Neuronal stem cell (in vitro differentiated cells): ENCODE measurements at places on chromosomes 2 and 18.

DNA sequence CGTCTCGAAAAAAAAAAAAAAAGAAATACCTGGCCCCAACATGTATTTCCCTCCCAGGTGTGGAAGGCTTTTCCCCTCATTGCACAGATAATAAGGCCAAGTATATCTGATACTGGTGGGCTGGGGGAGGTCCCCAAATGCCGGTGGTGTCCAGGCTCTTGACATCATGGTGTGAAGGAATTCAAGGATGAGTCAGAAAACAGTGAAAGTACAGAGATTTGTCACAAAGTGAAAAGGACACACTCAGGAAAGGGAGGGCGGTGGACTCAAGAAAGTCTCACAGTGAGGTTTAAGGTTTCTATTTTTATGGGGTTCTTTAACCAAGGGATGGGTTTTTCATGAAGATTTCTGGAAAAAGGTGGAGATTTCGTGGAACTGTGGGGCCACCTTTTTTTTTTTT, 37.8 kb upstream of the FZD5 start:
- DNase-seq, result no peak

DNA sequence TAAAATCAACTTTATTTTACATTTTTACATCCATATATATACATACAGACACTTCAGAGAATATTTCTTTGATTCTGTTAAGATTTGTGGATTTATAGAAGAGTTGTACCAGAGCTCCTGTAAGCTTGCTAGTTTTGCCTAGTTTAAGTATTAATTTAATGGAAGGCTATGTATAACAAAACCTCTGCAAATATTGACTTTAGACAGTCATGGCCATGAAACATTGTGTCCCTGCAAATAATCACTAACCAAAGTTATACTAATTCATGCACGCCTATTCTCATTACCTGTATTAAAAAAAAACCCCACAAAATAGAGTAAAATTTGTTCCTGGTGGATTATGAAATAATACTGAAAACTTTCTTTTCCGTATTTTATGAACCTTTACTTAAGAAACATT, 379.3 kb downstream of the CTNNA2 start:
- no peak for DNase-seq

GRCh38 chr2:171702781-171703556, 15.7 kb downstream of the DYNC1I2 start:
- no peak for DNase-seq

GRCh38 chr2:231613331-231613662, 20.6 kb downstream of the TEX44 start:
- DNase-seq, result no peak

DNA sequence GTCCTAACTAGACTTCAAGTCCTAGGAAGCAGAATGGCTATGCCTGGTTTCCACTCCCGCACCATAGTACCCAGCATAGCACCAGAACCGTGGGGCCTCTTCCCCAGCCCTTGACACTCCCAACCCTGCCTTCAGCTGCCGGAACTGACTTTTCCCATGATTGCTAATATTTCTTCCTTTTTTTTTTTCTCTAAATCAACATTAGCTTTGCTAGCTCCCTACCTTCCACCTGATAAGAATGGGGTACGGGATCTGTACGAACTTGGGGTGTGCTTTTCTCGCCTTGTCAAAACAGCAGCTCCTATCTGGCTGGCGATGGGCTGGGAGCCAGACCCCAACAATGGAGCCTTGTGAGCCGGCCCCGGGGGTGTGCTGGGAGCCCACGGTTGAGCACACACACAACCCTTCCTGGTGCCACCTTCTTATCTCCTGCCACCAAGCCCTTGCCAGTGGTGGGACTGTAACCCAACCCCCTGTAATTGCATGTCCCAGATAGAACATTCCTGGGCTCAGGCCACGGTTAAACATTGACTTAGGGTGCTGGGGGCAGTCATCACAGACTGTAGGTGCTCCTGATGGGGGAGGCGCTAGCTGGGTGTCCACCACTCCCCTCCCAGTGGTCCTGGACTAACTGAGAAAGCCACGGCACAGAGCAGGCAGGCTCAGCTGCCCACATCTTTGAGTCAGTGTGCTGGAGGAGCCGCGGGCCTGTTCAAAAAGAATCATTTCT, 213.0 kb upstream of the HAAO start:
- no peak for DNase-seq

- no peak for DNase-seq
Observed at GRCh38 chr2:52611759-52612158, 1155.8 kb upstream of the CHAC2 start.

DNA sequence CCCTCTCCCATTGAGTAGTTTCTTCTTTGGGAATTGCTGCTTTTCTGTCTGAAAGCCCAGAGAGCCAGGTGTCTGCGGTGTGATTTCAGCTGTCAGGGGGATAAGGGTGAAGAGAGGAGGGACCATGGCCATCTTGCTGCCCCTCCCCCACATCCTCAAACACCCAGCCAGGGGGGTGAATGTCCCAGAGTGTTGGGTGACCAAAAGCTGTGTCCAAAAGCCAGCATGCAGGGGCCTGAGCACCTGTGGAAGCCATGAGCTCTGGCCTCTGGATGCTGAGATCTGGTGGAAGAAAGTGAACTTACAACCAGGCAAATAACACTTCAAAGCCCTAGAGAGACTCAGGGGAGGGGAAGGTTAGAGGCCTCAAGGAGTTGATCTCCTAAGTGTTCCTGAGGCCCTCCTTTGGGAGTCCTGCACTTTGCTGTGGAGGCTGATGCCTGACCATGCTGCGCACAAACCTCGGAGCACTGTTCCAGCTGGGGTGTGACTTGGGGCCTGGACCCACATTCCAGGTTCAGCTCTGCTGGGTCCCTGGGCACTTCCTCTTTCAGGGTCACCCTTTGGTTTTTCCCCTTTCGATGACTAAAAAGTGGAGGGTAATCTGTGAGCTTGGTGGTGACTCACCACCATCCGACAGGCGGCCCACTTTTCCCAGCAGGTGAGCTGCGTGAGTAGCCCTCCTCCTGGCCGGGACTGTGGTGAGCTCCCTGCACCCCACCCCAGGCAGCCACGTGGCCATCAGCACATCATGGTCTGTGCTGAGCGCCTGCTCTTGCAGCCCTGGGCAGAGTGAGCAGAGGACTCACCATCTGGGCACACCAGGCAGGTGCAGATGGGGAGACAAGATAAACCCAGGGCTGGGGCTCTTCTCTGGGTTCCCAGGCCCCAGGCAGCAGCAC, 66.8 kb upstream of the FOSL2 start:
- DNase-seq, result no peak

GRCh38 chr2:228282376-228282775, 100.9 kb upstream of the SPHKAP start:
- no peak for DNase-seq

- no peak for DNase-seq
Observed at GRCh38 chr2:236794176-236794957, 224.7 kb downstream of the ACKR3 start.

DNA sequence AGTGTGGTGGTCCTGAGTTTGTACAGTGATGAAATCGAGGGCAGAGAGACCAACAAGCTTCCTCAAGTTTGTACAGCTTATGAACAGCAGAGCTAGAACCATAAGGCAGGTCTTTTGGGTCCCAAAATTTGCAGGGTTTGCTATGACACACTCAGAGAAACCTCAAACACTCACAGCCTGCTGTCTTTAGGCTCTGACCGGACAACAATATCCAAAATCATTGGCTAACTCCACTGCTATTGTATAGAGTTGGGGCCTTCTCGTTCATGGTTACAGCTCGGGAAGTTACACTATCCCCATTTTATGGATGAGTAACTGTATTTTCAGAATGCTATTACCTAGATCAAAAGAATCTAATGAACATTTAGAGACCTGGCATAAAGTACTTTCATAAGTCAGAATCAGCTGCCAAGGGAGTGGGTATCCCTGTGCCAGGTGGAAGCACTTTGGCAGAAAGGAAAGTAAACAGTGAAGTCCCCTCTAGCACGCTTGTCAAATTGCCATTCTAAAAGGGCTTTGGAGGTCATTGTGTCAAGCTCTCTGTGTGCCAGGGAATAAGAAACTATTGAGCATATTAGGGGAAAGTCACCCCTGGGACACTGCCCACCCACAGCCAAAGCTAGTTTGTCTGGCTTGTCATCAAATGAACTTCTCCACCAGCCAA, 331.8 kb downstream of the ALK start:
- no peak for DNase-seq

GRCh38 chr18:3611313-3612090, 161.5 kb downstream of the TGIF1 start:
- no peak for DNase-seq

DNA sequence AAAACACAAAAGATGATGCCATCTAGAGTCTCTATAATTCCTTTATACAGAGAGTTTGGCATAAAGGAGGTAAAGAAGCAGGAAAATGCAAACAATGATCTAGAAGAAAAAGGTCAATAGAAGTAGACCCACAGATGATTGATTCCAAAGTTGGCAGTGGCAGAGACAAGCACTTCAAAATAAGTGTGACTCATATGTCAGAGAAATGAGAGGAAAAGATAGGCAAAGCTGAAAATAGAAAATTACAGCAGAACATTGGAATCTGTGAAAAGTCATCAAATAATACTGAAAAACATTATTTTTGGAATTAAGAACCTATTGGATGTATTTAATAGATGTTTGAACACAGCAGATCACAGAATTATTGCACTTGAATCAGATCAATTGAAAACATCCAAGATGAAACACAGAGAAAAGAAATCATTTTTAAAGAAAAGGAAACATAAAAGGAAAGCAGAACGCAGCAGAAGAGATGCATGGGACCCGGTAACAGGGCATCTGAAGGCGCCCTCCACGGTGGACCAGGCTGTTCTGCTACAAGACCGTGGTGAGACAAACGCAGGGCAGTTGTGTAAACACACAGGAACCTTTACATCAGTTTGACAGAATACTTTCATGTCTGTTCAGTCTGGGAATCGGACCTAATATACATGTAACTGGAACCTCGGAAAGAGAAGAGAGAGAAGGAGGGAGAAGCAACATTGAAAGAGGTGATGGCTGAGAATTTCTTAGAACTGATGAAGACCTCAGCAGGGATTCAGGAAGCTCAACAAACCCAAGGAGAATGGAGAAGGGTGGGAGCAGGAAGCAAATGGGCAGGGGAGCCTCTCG, 74.6 kb upstream of the GPC1 start:
- no peak for DNase-seq

- no peak for DNase-seq
Observed at GRCh38 chr18:55585920-55586561, 2.0 kb downstream of the TCF4 start.

DNA sequence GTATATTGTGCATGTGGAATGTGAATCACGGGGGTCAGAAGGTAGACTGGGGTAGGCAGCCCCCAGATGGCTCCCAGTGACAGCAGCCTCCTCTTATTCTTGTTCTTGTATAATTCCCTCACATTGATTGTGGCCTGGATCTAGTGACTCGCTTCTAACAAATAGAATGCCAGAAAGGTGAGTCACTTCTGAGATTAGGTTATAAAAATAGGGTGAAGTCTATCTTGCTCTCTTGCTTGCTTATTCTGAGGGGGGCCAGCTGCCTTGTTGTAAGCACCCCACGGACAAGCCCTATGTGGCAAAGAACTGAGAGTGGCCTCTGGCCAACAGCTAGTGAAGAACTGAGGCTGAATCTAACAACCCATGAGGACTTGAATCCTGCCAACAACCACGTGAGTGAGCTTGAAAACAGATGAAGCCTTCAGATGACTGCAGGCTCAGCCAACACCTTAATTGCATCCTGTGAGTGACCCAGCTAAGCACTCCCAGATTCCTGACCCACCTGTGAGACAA, 15.6 kb upstream of the RMND5A start:
- DNase-seq, result no peak

DNA sequence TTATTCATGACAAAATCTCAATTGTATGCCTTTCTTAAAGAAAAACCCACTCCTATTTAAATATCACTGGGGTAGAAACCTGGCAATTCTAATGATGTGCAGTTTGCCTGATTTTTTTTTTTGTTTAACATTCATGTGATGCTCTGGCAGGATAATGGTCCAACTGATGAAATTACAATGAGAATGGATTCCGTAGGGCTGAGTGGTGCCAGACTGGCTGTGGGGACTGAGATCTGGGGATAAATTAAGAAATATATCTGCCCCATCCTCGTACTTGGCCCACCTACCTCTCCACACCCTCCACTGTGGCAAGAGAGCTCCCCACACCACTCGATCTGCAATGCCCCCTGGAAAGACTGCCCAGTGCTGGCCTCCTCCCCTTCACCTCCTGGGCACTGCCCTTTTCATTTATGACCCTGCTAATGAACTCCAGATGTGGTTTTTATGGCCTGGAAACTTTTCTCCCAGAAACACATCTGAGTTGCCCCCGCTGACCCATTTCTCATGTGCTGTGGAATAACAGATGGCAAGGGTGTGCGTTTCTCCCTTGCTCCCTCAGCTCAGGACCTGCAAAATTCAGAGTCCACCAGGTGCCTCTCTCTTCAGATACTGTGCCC, 33.0 kb upstream of the RPL37A start:
- DNase-seq, result no peak

- no peak for DNase-seq
Observed at GRCh38 chr2:65017335-65017734, 28.1 kb downstream of the SLC1A4 start.

DNA sequence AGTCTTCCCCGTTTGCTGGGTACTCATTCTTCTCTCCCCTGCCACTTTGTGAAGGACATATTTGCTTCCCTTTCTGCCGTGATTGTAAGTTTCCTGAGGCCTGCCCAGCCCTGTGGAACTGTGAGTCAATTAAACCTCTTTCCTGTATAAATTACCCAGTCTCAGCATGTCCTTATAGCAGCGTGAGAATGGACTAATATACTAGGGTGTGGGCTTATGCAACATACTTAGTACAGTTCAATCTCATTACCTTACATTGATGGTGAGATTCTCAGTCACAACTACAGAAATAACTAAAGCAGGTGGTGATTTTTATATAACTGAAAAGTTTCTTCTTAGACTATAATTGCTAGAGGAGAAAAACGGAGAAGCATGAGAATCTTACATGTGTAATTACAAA, 237.9 kb upstream of the MMADHC start:
- DNase-seq, result no peak

DNA sequence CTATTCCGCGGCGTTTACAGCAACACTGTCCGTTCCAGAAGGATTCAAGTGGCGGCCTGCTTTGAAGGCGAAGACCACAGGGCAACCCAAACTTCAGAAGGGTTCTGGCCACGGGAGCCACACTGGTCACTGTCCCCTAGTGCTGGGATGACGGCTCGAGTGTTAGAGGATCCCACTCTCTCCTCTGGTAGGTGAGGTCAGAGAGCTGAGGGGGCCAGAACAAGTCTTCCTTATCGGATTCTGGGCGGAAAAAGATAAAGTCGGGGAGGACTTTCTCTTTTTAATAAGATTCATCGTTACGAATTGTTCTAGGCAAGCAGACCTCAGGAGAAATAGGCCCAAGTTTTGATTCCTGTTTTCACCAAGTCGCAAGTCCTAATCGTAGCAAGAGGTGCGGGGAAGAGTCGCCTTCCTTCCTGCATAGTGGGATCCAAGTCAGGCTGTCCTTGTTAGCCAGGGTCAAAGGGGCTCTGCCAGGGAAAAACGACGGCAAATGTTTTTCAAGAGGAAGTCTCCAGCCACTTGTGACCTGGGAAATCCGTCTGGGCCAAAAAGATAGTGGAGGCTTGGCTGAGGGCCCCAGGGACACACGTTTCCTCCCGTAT, 864 bp upstream of the MYL12A start:
- DNase-seq, result no peak
